NCI-H2029 treated with DMSO at 0.1 percent for 48 hours (cell line): ENCODE measurements at places on chromosomes 16 and 17.

- DNase-seq: no peak
These were observed 258.2 kb downstream of the PARN start for GRCh38 chr16:14371778-14372431.

- no peak for DNase-seq
These were observed 19.6 kb downstream of the USP31 start for GRCh38 chr16:23129686-23130085.

GRCh38 chr16:27756206-27756970, 206.4 kb downstream of the KATNIP start:
- DNase-seq: no peak

DNA sequence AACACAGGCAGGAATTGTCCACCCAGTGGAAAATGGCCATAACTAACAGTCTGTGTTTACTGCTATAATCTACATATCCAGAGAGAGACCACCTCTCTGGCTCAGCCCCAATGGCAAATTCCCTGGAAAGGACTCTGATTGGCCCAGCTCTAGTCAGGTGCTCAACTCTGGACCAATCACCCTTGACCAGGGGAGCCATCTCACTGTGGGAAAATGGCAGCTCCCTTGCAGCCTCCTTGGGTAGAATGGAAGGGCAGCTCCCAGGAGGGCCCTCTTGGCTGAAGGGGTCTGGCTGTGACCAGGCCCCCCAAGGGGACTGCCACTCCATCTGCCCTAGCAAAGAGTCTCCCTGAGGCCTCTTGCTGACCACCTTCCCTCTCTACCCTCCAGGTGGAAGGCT, 3.1 kb downstream of the ALOX15B start:
- no peak for DNase-seq

DNA sequence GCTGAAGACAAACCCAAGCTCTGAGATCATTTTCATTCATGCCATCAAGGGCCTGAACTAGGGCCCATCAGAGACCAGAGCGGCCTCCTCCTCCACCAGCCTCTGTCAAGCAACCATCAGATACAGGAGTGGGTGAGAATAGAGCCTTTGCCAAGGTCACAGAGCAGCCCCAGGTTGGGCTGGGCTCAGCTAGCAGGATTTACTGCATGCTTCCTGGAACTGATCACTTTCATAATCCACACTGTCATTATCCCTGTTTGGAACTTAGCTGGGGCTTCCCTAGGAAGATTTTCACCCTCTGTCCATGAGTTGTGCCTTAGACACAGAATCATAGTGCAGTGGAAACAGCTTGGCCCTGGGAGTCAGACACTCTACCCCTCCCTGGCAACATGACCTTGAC, 5.1 kb downstream of the MT4 start:
- no peak for DNase-seq
